GM10248 (cell line): ENCODE measurements at places on chromosomes 6 and 20.

DNA sequence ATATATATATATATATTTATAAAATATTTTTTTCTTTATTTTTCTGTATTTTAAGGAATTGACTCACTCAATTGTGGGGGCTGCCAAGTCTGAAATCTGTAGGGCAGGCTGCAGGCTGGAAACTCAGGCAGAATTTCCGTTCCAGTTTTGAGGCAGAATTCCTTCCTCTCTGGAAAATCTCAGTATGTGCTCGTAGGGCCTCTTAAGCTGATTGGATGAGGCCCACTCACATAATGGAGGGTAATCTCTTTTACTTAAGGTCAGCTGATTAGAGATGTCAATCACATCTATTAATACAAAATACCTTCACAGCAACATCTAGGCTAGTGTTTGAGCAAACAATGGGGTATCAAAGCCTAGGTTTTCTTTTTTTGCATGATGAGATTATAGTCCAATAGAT is 244.7 kb upstream of the RNF24 start:
- DNase-seq: no peak

- DNase-seq: no peak
These were observed 79.2 kb downstream of the WDR27 start for GRCh38 chr6:169622618-169623017.

DNA sequence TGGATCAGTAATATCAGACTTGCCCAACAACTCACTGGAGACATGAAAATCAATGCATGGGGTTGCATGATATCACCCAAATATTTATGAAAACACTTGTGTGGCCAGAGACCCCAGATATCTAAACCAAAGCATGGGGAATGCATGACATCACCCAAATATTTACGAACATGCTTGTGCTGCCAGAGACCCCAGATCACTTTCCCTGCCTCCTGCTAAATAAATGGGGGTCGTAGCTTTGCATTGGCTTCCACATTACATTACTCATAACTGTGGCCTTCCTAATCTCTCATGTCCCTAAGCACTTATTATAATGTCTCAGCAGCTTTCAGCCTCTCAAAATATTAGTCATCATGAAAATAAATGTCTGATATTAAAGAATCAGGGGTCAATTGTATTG is 838.0 kb upstream of the DEFB115 start:
- DNase-seq: no peak

DNA sequence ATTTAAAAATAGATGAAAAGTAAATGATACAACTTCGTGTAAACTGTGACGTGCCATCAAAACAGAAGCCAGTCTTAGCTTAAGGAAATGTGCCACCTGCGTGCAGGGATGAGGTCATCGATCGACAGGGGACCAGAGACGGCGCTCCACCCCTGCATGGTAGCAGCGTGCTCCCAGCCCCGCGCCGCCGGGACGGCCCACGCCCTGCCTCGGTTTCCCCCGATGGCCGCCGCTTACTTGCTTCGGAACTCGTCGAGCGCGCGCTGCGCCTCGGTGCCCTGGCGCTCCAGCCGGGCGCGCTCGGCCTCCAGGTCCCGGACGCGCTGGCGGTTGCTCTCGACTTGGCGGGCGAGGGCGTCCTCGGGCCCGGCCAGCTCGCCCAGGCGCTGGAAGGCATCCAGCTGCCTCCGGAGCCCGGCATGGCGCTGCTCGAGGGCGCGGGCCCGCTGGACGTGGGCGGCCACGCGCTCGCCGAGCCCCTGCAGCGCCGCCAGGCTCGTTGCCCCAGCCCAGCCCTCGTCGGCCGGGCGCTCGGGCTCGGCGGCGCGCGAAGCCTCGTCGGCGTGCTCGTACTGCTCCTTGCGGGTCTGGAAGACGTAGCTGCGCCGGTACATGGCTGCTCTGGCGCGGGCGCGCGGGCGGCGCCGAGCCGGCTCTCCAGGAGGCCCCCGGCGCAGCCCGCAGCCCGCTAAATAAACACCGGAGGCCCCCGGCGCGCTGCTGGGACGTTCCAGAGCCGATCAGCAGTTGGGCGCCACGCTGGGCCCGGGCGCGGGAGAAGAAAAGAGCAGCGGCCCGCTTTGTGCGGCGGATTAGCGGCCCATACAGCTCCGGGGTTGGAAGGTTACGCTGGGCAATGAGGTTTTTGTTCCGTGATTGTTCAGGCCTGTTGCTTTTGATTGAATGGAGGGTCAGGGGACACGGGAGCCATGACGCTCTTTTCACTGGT is at the start of gene BFSP1:
Gene BFSP1, minus strand, starts transcription at position 664 of the 949 bp plus-strand sequence. Its CDS starts 50 bp downstream, at position 614.
- peak; percentile 36 for DNase-seq

DNA sequence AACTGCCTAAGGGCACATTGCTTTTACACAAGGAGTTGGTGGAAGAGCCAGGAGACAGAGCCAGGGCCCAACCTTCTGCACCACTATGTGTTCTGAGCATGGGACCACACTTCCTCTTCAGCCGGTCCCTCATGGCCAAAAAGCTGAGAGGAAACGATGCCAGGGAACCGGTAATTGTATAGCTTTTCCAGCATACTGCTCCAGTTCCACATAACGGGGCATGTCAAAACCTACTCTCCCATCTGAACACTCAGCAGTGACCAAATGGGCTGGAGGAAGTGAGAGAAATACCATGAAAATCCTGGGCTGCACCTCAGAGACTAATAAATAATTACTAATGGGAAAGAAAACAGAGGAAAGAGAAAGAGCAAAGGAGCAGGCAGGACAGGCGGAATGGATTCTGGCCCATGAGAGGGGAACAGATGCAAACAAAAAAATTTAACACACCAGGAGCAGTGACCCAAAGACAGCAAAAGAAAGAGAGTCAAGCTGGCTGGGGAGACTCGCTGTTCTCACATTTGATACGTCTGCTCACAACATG is 52.0 kb upstream of the BMP2 start:
- DNase-seq: no peak

GRCh38 chr20:44597930-44598329 is 15.6 kb downstream of the PKIG start:
- DNase-seq: no peak

DNA sequence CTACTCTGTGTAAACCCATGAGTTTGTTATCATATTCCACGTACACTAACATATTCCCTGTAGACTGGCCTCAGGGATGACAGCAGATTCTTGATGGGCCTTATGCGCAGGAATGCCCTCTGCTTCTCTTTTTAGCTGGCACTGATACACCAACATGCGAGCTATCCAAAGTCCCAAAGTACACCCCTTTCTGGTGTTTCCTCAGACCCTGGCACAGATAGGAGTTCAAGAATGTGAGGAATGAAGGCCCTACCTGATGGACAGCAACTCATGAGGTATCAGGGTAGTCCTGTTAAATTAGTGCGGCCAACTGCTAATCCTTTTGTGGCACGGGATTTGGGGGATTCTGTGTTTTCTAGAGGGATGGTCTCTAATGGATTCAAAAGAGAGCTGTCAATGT is 93.0 kb downstream of the BACH2 start:
- no peak for DNase-seq

DNA sequence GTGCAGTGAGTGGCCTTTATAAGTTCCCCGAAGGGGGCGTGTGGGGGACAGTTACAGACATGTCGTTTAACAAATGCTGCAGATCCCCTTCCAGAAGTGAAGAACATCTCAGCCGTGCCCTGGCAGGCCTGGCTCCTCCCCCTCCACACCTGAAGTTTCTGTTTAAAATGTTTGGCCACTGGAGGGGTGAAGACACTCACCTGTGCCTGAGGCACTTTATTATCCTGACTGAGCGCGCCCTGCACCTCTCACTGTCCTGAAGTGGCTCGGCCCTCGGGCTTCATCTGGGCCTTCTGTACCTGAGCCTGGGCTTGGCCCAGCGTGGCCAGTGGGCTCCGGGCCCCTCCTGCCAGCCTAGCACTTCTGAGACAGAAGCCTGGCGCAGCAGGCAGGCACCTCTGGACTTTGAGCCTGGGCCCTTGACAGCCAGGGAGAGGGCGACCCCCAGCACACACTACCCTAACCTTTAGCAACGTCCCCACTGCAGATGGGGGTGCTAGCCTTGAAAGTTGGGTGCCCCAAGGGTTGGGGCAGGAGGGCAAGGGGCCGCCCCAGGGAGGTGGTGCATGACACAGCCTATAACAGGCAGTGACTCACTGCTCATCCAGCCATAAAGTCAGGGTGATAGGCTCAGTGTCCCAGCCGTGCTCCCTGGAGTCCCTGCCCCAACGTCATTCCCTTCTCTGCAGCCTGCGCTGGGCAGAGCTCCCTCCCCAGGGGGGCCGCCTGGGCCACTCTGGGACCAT is 13.6 kb upstream of the GATA5 start:
- DNase-seq: no peak

- no peak for DNase-seq
These were observed 541.1 kb downstream of the HAO1 start for GRCh38 chr20:7399114-7399513.

DNA sequence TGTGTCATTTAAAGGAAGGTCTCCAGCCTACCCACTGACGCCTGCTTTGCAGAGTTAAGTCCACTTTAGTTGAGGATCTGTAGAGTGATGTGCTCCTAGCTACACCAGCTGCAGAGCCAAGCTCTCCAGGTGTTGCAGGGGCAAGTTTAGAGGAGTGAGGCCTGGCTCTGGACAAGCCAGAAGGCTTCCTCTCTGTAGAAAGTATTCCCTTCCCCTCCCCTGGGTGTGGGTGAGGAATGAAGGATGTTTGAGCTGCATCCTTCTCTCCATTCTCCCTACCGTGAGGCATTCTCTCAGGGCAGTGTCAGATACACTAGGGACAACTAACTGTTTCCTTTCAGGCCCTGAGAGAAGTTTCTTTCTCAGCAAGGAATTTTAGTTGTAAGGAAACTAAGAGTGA is 66.5 kb downstream of the ELOVL5 start:
- DNase-seq: no peak

- DNase-seq: no peak
These were observed 51.8 kb upstream of the RIPOR2 start for GRCh38 chr6:24987446-24988115.

DNA sequence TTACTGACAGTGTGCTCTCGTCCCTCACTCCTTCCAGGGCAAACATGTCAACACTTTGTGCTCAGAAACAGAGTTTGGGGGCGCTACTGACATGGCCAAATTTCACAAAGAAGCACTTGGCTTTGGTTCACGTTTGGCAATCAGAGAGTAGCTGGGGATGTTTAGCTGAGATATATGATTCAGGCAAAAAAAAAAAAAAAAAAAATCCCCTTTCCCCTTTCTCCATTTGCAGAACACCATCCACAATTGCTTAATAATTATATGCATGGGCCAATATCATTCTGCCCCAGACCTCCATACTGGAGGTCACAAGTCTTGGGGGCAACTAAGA is 128.4 kb upstream of the ADGRF1 start:
- DNase-seq: no peak

GRCh38 chr6:83613378-83613777 is 95.5 kb downstream of the SNAP91 start:
- no peak for DNase-seq

- no peak for DNase-seq
These were observed 55.8 kb upstream of the IYD start for GRCh38 chr6:150312844-150313584.

DNA sequence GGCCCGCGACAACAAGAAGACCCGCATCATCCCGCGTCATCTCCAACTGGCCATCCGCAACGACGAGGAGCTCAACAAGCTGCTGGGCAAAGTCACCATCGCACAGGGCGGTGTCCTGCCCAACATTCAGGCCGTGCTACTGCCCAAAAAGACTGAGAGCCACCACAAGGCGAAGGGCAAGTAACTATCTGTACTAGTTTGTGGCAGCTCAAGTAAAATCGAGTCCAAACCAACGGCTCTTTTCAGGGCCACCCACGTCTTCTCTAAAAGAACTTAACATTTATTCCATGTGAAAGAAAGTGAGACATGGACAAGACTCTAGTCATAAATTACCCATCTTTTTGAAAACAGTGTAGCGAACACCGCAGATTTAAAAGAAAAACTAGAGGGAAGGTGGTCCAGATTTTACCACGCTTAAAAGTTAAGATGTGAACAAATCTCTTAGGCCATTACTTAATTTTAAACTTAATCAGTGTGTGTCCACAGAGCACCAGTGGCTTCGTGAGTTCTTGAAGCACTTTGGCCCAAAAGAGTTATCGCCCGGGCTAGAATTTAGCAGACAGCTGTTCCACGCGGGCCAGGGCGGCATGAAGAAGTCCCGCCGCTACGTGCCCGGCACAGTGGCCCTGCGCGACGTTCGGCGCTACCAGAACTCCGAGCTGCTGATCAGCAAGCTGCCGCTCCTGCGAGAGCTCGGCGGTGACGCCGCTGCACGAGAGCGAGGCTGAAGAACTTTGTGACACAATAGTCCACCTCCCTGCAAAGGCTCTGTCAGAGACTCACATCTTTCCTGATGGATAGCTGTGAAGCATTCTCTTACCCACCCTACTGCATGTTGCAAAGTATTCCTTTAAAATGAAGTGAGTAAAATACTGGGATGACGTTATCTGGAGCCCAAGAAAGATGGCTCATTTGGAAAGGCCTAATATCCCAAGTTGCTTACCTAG is 113.9 kb upstream of the PRSS16 start:
- DNase-seq: peak; percentile 34

DNA sequence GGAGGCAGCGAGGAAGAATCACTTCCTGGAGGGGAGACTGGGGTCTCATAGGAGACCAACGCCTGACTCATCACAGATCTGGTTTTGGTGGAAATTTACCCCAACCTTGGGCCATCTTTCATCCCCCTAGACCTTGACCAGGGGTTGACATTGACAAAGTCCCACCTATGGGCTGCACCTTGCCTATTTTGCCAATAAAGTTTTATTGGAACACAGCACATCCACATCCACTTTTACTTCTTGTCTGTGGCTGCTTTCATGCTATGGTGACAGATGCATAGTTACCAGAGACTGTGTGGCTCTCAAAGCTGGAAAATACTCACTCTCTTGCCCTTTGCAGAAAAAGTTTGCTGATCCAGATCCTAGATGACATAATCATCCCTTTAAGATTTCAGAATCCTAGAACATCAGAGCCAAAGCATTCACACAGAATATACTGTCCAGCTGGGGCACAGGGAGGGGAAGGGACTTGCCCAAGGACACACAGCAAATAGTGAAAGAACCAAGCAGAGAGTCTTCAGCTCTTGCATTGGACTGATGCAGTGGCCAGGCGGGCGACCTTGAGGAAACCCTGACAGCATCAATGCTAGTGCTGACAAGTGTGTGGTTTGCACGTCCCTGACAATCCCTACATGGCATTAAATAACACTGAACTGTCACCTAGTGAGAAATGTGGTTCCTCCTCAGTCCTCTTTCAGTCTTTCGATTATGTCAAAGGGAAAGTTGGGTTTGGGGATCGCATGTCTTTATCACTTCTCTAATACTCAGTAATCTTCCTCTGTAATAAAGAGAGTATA is 41.2 kb downstream of the CD40 start:
- no peak for DNase-seq

- DNase-seq: peak; percentile 25
These were observed 27.6 kb upstream of the HACE1 start for GRCh38 chr6:104887350-104887749.
